Stimulated activated CD8-positive, alpha-beta memory T cell treated with anti-CD3 and anti-CD28 coated beads, Interleukin-7, amount 100 ng/mL, for 4 hours (primary cell): ENCODE measurements at places on chromosomes 5 and 9.

DNA sequence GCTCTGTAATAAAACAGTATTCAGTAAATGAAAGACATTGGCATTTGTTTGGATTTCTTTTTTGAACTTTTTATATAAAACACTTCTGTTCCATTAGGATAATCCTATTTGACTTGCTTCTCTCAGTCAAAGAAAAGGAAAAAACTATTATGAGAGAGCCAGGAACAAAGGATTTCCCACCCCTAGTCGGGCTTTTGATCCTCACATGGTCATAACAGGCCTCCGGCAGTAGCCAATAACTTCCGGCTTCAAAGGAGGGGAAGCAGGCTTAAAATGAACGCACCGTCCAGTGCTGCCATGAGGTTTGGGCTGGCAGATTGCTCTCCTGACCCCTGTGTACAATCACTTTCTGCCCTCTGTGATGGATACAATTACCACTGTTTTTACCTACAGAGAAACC is 209.3 kb downstream of the ZNF608 start:
- no peak for DNase-seq

GRCh38 chr9:73073337-73074175 is 78.1 kb upstream of the ANXA1 start:
- DNase-seq: no peak

DNA sequence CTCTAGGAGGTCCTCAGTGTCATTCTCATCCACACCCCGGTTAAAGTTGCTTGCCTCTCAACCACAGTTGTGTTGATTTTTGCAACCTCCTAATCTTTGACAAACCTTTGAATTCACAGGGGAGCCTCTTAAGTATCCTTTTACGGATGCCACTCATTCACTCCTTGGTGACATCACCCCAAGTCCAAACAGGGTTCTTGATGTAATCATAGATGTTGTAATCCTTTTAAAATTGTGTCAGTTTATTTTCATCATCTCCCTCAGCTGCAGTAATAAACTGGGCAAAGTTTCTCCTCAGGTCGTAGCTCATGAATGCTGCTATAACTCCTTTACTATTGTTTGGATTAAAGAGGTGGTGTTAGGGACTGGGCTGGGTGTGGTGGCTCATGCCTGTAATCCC is 637.2 kb upstream of the NUDT12 start:
- no peak for DNase-seq

GRCh38 chr5:17304282-17304681 is 86.9 kb downstream of the BASP1 start:
- DNase-seq: no peak

- no peak for DNase-seq
Observed at GRCh38 chr9:94888775-94889174, 162.3 kb downstream of the AOPEP start.
